ENCODE measurements at places on chromosomes 7 and 10.

- DNase-seq: peak; percentile 37
Measured at GRCh38 chr7:70696201-70696754, 435.7 kb upstream of the GALNT17 start.

GRCh38 chr7:122686360-122686878, 12.5 kb downstream of the RNF133 start:
- no peak for DNase-seq

- no peak for DNase-seq
Measured at GRCh38 chr10:132104471-132105301, 38.9 kb downstream of the JAKMIP3 start.

GRCh38 chr7:158063850-158064610, 523.6 kb downstream of the PTPRN2 start:
- no peak for DNase-seq

DNA sequence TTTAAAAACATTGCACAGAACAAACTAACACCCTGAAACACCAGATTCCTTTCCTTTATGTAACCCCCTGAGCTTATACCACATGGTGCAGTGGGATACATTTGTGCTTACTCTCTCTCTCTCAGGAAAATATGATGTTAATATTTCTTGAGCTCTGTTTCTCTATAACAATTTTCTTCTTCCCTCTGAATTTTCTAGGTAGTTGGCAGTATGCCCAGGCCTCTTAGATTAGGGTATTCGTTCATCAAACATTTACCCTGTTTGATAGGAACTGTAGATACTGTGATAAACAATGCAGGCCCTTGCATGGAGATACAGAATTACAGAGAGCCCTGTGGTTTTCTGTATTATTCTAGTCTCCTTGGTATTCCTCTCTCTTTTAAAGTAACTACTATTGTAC, 567.8 kb downstream of the IPMK start:
- no peak for DNase-seq

DNA sequence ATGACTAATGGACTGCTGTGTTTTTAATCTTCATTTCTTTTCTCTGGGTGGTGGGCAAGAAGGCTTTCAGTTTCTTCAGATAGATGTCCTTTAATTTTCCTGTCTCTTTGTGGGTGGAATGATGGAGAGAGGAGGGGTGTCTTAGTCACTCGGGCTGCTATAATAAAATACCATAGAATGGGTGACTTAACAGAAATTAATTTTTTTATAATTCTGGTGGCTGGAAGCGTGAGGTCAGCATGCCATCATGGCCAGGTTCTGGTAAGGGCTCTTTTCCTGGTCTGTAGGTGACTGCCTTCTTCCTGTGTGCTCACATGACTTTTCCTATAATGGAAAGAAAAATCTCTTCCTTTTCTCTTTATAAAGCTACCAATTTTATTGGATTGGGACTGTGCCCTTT, 6.3 kb downstream of the RSBN1L start:
- no peak for DNase-seq

DNA sequence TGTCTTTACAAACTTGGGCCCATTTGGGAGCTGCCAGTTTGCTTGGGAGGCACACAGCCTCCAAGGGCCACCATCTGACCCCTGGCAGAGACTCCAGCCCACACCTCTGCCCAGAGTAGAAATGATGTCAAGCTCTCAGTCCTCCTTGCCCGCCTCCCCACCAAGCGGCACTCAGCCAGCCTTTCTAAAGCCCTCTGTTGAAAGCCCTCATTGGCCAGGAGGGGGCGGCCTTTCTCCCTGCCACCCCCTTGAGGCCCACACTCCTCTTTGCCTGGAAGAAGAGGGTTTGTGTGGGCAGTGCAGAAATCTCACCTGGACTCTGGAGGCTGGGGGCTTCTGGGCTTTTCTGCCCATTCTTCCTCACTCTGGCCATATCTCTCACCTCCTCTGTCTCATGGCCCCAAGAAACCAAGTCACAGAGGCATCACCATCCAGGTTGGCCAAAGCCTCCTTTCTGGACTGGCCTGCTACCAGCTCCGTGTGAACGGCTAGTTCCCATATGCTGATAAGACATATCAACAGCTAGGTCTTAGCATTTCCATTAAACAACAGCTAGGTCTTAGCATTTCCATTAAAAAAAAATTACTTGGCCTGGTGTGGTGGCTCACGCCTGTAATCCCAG, 36.1 kb downstream of the UBTD1 start:
- DNase-seq: no peak

- peak; percentile 74 for DNase-seq
Measured at GRCh38 chr10:33216661-33217427, 117.6 kb downstream of the NRP1 start.

- no peak for DNase-seq
Measured at GRCh38 chr10:65133652-65134051, 1612.5 kb downstream of the REEP3 start.

- DNase-seq: no peak
Measured at GRCh38 chr7:119703895-119704294, 569.1 kb upstream of the KCND2 start.

DNA sequence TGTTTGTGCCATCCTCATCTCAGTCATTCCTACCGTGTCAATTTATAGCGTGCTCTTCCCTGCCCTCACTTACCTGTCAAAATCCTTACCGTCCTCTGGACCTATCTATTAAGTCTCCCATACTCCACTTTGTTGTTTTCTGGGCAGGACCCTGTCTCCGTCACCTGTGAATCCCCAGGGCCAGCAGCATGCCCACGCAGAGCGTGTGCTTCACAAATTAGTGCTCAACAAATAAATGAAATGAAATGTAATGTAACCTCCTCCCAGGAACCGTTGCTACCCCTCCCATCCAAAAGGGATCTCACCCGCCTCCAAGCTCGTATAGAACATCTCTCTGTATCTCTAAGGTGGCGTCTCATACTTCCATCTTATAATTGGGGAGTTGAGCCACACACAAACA, 589.9 kb upstream of the MGMT start:
- no peak for DNase-seq

GRCh38 chr10:128419466-128420019, 293.3 kb upstream of the MKI67 start:
- DNase-seq: no peak

GRCh38 chr10:16597656-16598055, 76.0 kb upstream of the C1QL3 start:
- DNase-seq: no peak

GRCh38 chr7:5679813-5680473, 101.5 kb downstream of the RNF216 start:
- DNase-seq: no peak

- DNase-seq: no peak
Measured at GRCh38 chr7:84950836-84951235, 236.0 kb downstream of the SEMA3D start.

- no peak for DNase-seq
Measured at GRCh38 chr7:76054123-76055120, 6.5 kb downstream of the MDH2 start.

DNA sequence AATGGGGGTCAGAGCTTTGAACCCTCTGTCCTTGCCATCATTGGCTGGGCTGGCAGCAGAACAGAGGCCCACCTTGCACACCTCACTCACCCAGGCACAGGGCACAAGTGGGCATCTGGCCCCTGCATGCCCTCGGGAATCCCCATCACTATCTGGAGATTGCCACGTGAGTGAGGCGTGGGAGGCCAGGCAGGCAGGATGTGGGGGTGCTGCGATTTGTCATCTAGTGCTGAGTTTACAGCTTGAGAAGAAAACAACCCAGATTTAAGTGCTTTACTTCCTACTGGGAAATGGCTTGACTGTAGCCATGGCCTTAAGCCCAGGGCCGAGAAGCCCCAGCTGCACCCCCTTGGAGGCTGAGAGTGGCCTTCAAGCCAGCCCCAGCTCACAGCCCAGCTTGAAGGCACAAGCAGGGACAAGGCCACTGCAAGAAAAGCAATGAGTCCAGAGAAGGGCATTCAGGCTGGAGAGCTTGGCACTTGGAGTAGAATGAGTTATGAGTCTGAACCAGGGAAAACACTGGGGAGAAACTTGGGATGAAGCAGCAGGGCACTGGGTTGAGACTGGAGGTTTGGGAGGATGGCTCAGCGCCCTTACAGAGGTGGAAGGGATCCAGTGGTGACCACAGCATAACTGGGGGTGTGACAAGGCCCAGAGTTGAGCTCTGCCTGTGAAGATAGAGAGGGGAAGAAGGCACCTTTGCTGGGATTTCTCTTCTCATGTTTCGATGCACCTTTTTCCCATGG, 123.0 kb downstream of the CXCL12 start:
- DNase-seq: no peak

- no peak for DNase-seq
Measured at GRCh38 chr10:69403519-69403918, 13.2 kb downstream of the TACR2 start.

DNA sequence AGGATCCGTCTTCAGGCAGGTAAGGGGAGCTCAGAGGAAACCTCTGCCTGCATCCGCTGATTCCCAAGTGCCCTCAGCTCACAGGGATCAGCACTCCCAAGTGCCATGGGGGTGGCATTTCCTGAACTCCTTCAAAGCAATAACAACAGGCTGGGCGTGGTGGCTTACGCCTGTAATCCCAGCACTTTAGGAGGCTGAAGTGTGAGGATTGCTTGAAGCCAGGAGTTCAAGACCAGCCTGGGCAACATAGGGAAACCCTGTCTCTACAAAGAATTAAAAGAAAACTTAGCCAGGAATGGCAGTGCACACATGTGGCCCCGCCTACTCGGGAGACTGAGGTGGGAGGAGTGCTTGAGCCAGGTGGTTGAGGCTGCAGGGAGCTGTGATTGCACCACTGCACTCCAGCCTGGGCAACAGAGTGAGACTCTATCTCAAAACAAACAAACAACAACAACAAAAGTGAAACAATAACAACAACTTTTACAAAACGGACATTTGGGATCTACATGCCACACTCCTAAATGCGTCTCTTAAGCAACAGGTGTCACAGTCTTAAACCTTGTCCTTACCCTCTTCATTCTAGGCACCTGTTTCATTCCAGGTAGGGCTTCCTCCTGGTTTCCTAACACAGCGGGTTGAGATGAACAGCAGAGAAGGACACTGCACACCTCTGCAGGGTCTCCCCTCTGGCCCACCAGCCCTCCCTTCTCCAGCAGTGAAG, 73.8 kb downstream of the PAXIP1 start:
- no peak for DNase-seq

DNA sequence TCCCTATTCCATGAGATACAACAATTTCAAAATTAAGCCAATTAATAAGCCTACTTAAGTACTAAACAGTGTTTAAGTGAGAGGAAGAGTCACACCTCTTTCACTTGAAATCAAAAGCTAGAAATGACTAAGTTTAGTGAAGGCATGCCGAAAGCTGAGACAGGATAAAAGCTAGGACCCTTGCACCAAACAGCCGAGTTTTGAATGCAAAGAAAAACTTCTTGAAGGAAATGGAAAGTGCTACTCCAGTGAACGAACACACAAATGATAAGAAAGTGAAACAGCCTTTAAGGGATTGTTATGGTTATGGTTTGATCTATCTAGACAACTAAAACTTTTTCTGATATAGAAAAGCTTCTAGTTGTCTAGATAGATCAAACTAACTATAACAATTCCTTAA, 135.4 kb upstream of the KMT2E start:
- DNase-seq: no peak

- no peak for DNase-seq
Measured at GRCh38 chr7:65222655-65223054, 151.0 kb upstream of the ZNF92 start.

- no peak for DNase-seq
Measured at GRCh38 chr10:24911029-24911428, 41.4 kb downstream of the PRTFDC1 start.

DNA sequence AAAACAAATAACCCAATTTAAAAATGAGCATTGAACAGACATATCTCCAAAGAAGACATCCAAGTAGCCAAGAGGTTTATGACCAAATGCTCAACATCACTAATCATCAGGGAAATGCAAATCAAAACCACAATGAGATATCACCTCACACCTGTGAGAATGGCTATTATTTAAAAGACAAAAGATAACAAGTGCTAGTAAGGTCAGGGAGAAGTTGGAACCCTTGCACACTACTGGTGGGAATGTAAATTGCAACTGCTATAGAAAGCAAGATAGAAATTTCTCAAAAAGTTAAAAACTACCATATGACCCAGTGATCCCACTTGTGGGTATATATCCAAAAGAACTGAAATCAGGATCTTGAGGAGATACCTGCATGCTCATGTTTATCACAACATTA, 49.5 kb downstream of the SGMS1 start:
- no peak for DNase-seq

DNA sequence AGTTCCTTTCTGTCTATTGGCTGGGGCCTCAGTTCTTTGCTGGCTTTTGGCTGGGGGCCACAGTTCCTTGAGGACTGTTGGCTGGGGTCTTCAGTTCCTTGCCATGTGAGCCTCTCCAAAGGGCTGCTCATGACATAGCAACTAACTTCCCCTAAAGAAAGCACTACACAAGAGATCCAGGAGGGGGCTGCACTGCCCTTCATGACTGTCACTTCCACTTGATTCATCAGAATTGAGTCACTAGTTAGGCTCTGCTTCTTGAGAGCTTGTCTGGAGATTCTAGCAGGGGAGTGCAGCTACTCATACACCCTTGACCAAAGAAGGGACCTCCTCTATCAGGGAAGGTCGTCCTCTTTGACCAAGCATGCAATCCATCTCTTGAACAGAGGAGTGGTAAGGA, 38.0 kb upstream of the MKX start:
- no peak for DNase-seq

- no peak for DNase-seq
Measured at GRCh38 chr7:27203365-27203953, 3.6 kb upstream of the HOXA13 start.

- no peak for DNase-seq
Measured at GRCh38 chr7:30169579-30169978, 34.8 kb downstream of the MTURN start.

DNA sequence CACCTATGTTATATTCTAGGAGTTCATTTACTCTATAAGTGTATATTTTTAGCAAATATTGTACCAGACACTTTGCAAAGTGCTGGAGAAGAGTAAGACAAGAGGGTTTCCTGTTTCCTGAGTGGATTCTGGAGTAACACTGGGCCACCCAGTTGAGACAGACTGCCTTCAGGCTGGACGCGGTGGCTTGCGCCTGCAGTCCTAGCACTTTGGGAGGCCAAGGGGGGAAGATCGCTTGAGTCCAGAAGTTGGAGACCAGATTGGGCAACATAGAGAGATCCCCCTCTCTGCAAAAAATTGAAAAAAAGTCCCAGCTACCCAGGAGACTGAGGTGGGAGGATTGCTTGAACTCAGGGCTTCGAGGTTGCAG, 772 bp upstream of the ZSCAN25 start:
- no peak for DNase-seq

- DNase-seq: no peak
Measured at GRCh38 chr7:44761207-44762161, 12.8 kb downstream of the ZMIZ2 start.

Measured in muscle of back (tissue), 13 donors.